Stimulated activated CD8-positive, alpha-beta memory T cell treated with anti-CD3 and anti-CD28 coated beads, Interleukin-4, amount 100 ng/mL, for 4 hours (primary cell): ENCODE measurements at places on chromosomes 3 and 15.

DNA sequence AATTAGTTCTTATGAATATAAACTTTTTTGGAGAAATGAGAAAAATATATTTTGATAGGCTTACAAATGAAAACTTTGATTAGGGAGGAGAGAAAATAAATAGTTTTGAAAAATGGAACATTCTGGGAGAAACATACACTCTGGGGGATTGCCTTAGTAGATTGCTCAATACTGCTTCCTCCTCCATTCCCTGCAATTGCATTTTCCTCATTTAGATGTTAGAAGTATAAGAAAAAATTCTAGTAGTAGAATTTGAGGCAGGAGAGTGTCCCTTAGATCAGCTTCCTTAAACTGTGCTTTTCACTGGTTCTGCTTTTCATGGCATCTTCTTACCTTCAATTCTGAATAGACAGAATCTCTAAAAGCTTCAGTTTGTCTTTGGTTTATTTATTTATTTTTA is 46.2 kb upstream of the CTDSPL2 start:
- no peak for DNase-seq

- DNase-seq: no peak
These were observed 192.8 kb downstream of the ARPP21 start for GRCh38 chr3:35832140-35832571.

DNA sequence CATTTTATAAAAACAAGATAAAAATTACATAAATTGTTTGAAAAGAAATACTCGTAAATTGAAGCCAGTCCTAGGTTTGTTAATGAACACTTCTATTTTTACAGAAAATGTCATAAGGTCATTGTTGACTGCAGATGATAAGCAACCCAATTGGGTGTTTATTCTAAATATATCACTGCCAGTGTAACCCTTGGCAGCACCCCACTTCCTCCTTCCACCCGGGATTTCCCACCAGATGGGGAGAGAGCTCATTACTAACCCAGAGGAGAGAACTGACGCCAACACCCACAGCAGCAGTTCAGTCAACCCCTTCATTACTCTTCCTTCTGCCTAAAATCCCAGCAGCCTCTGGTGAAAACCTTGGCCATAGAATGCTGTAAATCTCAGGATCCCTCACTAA is 307.6 kb downstream of the GAP43 start:
- DNase-seq: no peak

DNA sequence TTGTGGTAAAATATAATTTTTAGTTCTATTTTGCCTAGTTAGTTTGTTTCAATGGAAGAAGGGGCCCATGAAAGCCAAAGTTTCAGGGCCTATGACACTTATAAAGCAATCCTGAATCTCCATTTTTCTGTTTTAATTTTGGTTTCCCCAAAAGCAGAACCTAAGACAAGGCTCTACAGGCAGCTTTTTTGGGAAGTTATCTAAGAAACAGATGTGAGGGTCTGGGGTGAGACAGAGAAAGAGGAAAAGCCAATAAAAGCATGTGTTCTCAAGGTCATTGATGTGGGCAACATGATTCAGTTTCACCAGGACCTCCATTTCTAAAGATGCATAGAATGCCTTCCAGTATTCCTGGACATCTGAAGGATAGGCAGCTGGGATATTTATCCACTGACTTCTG is 598.5 kb downstream of the PDCD6IP start:
- DNase-seq: no peak

DNA sequence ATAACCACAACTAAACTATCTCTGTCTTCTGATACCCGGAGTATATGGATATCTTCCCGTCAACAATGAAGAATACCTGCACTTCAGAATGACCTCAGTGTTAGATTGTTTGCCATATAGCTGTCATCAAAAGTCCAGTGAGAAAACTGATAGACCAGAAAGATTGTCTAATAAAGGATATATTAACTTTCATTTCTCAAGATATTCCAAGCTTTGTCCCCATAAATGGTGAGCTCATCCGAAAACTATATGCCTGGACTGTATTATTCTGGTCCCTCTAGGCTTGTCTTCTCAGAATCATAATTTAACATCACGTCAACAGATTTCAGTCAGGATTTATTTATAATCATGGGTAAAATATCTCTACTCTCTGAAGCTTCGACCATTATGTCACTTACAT is 100.5 kb downstream of the ATP8B4 start:
- DNase-seq: no peak

DNA sequence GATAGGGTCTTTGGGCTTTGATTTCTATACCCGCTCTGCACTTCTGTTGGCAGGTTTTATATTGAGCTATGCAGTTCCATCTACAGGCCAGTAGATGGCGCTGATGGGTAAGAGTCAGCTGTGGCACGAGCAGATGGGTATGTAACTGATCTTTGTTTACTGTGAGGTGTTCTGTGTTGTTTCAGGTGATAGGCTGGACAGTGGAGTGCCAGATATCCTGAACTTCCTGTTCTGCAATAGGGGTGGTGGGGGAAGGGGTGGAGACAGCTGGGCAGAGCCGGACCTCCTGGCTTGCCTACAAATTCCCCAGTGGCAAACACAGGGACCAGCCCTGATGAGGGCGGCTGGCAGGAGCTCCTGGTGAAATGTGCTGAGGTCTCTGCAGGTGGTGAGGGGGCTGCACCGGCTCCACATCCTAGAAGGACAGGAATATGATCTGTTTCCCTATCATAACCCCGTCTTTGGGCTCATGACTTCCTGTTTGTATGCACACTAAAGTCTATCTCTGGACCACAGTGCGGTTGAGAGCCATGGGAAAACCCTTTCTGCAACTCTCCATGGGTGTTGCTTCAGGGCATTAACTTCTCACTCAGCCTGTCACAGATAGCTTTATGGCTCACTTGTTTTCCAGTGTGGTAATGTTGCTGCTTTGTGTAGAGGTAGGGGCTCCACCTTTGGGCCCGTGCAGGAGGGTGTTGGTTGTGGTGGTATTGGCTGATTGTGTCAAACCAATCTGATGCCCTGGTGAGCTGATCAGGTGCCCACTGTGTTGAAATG is 13.4 kb upstream of the FAM98B start:
- no peak for DNase-seq

DNA sequence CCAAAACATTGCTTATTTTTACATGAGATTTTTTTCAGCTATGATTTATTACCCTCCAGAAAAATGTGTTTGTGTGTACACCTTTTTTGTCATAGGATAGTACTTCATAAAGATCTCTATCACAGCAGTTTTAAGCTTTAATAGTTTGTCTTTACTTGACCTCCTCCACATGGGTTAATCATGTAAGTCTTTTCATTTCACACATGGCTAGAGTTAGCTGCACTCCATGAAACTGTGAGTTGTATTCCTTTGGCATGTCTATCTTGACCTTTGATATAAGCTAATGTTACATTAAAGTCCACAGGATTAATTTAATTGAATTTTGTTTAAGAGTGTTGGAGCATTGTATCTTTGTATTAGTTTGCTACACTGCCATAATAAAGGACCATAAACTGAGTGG is 217.1 kb downstream of the OTOL1 start:
- no peak for DNase-seq

DNA sequence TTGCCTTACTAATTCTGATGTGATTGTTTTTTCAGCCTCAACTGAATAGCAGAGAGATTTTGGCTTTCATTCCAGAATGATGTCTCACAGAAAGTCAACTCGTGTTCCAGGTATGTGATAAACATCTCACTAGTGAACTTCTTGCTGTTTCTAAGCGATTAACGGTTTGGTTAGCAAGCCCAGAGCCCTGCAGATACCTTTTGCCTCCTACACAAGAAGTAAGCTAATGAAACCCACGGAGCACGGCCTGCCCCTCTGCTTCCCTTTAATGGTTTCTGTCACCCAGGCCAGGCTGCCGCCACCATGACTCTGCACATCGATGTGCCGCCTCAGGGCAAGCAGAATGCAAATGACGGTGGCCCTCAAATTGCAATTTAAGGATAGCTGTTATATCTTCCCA is 155.9 kb upstream of the ICE2 start:
- DNase-seq: no peak

DNA sequence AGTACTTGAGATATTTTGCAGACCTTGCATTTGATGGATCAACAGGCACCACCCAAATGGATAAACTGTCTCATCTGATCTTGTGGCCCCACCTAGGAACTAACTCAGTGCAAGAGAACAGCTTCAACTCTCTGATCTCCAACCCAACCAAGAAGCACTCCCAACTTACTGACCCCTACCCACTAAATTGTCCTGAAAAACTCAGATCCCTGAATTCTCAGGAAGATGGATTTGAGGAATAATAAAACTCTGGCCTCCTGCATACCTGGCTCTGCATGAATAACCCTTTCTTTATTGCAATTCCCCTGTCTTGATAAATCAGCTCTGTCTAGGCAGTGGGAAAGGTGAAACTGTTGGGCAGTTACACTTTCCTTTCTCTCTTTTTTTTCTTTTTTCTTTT is 247.9 kb downstream of the ZPLD1 start:
- no peak for DNase-seq

DNA sequence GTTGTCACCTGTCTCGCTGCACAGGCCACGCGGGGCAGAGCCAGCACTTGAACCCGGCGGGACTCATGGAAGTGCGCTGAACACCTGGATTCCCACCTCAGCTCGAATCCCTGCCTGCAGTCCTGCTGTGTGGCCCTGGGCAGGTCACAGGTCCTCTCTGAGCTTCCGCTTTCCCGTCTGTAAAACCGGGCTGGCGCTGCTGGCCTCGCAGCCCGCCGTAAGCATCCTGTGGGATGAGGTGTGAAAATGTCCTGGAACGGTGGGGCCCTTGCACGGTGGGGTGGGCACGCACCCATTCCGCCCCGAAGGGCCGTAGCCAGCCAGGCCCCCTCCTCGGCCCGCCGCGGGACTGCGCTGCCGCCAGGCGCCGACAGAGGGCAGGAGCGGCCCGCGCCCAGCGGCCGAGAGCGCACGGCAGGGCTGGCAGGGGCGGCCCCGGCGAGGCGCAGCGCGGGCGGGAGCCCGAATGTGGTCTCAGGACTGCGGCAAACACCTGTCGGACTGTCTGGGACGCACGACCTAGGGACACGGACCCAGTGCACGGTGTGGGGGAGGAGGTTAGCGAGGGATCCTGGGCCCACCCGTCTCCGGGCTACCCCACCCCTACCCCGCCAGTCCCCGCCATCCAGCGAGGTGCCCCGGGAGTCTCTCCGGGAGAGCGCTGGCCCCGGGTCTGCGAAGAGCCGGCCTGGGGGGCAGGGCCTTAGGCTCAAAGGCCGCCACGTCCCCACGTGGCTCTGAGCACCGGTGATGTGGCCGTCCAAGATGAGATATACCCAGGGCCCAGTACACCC is 40.4 kb downstream of the DNAJB8 start:
- DNase-seq: no peak

- DNase-seq: no peak
These were observed 40.9 kb downstream of the C2CD4A start for GRCh38 chr15:62107571-62108121.
